GM23248 (cell line): ENCODE measurements at places on chromosomes 16 and 17. TPM values are rescaled to one million over a fixed set of nuclear protein-coding genes. Genes with fewer than 3 reads are reported as not detected.

The EMP2 gene
- total RNA-seq: 23.0 and 26.0 TPM in 2 replicates

The PYDC1 gene
- not detected in 2 replicates for total RNA-seq

GRCh38 chr16:72266836-72267235, 94.9 kb upstream of the PMFBP1 start:
- H3K4me1 ChIP-seq: no peaks in the 10 kb centered on the region
- no peak overlapping the region for H3K4me3 ChIP-seq
- no peaks in the 10 kb centered on the region for H3K27me3 ChIP-seq
- no peak overlapping the region for H3K27ac ChIP-seq

- H3K4me3 ChIP-seq: no peak overlapping the region
- H3K36me3 ChIP-seq: no peaks in the 10 kb centered on the region
- no peak for DNase-seq
- H3K27me3 ChIP-seq: peaks cover 7% of the 10 kb centered on the region
Observed at GRCh38 chr17:36862116-36862920, 75.0 kb upstream of the LHX1 start.

- peaks cover 25% of the 10 kb centered on the region for H3K4me1 ChIP-seq
- no peaks in the 10 kb centered on the region for H3K27me3 ChIP-seq
Observed at GRCh38 chr16:11852092-11852809, 909 bp upstream of the RSL1D1 start.
